ENCODE measurements at places on chromosomes 11 and 22.

- DNase-seq, result no peak
Measured at GRCh38 chr11:5910540-5910939, 17.5 kb downstream of the OR52E5 start.

DNA sequence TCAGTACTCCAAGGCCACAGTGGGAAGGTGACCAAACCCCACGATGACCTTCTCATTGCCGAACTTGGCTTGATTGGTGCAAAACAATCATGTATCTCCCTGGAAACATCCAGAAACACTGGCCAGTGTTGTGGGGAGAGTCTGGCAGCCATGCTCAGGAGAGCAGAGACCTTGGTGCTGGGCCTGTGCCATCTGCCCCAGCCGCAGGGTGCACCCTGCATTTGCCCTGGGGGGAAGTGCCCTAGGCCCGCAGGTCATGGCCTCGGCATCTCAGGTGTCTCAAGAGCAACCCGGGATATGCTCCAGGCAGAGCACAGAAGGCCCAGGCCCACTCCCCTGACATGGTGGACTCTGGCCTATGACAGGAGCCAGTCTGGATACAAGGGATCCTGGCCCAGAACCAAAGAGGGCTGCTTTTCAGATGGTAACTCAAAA is 23.7 kb downstream of the ARVCF start:
- no peak for DNase-seq

GRCh38 chr11:102794382-102794781 is 3.6 kb downstream of the MMP1 start:
- no peak for DNase-seq

DNA sequence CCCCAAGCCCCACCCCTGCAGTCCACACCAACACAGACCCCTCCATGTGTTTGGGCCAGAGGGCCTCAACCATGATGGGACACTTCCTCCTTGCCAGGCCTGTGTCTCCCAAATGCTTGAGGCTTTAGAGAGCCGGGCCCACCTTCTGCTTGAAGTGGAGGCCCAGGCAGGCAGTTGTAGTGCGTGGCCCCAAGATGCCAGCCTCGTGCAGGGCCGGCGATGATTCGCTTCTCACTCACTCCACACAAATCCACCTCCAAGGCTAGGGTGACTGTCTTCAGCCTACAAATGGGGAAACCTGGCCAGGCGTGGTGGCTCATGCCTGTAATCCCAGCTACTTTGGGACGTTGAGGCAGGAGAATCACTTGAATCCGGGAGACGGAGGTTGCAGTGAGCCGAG is 5.7 kb downstream of the PRR5 start:
- no peak for DNase-seq

DNA sequence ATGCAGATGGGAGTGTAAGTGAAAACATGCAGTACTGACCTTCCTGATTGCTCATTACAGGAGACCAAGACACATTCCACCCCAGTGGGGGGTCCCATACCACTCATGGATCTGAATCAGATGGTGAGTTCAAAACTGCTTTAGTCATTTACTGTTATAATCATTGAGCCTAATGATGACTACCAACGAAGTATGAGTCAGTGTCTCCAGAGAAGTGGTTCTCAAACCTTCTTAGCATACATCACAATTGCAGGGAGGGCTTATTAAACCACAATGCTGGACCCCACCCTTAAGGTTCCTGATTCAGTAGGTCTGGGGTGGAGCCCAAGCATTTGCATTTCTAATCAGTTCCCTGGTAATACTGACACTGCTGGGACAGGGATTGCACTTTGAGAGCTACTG is 75.8 kb downstream of the CD44 start:
- peak; percentile 32 for DNase-seq

DNA sequence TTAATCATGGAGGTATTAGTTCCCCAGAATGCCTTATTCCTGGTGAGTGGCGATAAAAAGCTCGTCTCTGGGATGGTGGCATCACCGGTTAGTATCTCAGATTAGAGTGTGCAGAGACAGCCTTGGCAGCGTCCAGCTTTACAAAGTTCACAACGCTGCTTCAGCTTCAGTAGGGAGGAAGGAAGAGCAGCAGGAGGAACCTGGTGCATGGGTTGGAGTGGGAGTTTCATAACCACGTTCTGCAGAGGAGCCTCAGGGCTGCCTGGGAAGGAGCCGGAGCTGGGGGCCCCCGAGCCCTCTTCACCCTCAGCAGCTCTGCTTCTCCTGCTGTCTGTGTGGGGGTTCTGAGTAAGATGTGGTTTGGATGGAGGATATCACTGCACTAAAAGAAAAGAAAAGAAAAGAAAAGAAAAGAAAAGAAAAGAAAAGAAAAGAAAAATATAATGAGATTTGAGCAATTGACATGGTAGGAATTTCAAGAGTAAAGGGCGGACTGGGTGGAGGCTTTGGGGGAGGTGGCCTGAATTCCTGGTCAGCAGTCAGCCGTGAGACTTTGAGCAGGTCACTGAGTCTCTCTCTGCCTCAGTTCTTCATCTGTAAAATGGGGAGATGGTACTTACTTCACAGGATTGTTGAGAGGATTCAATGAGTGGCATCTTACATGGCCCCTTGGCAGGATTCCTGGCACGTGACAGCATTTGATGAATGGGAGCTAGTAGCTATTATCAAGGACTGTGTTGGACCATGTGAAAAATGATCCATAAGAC is 6.5 kb downstream of the ASPHD2 start:
- DNase-seq, result no peak

GRCh38 chr11:17721242-17721999 is 2.0 kb downstream of the MYOD1 start:
- DNase-seq, result no peak

DNA sequence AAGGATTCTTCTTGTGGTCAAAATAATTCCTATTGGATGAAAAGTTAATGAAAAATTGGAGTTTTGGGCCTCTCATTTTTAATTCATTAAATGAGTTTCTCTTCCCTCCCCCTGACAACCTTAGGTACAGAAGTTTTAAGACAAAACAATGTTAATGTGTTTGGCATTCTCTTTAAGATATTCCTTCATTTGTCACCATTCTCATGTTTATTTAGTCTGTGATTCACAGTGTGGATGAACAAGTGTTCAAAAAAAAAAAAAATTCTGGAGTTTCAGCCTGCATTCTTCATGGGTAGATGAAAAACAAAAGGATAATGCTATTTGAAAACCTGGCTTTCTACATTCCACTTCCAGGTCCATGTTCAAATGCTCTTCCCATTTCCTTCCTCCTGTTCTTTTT is 172.6 kb upstream of the LUZP2 start:
- no peak for DNase-seq

GRCh38 chr22:17705951-17706900 is 67.7 kb downstream of the BCL2L13 start:
- DNase-seq, result peak; percentile 13

DNA sequence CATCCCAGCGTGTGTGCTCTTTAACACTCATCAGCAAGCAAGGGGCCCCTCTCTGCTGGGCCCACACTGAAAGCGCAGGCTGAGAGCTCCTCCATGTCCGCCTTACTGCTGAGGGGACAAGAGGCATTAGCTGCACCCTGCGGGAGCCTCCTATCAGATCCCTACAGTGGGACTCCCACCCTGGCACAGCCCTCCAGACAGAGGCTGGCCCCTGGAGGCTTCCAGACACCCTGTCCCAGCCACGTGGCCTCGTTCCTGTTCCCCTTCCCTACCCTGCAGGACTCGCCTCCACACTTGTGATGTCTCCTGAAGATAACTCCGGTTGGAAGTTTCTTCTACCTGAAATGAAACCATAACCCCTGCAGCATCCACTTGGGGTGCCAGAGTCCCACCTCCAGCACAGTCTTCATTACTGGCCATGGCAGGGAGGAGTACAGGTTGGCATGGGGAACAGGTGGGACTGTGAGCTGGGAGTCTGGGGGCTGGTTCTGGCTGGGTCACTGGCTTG is 5.0 kb upstream of the SH3BP1 start:
- DNase-seq, result no peak

- no peak for DNase-seq
Measured at GRCh38 chr11:12393691-12394090, 16.3 kb downstream of the PARVA start.
